ENCODE measurements at places on chromosomes 6 and 20.

DNA sequence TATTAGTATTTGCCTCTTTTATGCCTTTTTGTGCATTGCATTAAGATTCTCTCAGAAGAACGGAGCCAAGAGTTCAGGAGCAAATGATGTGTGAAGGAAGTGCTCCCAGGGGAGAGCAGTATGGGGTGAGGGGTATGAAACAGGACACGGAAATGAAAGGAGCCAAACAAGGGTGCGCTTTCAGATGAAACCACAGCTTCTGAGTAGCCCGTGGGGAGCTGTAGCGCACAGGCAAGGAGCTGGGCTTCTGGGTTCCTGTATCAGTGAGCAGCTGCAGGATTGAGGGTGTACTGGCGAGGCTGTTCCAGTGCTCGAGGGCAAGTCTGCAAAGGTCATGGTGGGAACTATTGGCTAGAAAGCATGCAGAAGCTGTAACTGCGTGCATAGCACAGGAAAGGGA is 25.4 kb downstream of the ANKEF1 start:
- DNase-seq = peak; percentile 5

GRCh38 chr6:123635144-123635543 is 1.6 kb downstream of the TRDN start:
- no peak for DNase-seq

DNA sequence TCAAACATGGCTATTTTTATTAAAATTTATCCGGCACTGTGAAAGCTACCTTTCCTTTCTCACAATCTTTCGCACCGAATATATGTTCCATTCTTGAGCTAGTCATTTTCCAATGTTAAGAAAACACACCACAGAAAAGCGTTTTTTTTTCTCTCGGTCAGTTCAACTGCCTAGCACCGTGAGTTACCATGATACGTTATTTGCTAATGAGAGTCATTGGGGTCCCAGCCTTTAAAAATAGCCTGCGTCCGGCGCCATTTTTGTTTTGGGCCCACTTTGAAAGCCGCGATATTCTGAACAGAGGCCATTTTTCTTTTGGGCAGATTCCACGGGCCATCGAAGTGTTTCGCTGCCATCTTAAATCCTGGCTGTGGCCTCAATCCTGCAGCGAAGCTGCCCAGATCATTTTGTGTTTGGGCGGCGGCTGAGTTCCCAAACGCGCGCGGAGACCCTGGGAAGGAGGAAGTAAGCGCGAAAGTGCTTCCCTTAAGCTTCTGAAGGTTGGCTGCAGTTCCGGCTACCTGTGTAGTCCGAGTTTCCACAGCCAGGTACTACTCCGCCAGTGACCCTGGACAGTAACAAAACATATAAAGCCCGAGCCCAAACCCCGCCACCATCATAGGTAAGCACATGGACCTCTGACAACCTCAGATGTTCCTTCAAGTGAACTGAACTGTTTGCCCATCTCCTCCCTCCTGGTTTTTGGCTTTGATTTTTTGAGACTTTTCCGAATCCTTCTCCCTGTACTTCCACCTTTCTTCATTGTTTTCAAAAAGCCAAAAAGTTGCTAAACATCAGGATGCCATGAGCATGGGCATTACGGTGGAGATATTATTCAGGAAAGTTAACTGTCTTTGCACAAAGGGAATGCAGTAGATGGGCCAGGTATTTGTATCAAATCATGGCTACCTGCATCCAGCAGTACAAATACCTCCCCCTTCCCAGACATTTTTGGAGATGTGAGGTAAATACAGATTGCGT is at the start of gene SLX4IP:
Gene SLX4IP (plus strand): TSS at position 474 of the 981 bp plus-strand sequence. CDS start 22,900 bp downstream, outside the sequence.
- peak; percentile 96 for DNase-seq

- DNase-seq = no peak
Measured at GRCh38 chr6:14775528-14775927, 470.3 kb upstream of the JARID2 start.

DNA sequence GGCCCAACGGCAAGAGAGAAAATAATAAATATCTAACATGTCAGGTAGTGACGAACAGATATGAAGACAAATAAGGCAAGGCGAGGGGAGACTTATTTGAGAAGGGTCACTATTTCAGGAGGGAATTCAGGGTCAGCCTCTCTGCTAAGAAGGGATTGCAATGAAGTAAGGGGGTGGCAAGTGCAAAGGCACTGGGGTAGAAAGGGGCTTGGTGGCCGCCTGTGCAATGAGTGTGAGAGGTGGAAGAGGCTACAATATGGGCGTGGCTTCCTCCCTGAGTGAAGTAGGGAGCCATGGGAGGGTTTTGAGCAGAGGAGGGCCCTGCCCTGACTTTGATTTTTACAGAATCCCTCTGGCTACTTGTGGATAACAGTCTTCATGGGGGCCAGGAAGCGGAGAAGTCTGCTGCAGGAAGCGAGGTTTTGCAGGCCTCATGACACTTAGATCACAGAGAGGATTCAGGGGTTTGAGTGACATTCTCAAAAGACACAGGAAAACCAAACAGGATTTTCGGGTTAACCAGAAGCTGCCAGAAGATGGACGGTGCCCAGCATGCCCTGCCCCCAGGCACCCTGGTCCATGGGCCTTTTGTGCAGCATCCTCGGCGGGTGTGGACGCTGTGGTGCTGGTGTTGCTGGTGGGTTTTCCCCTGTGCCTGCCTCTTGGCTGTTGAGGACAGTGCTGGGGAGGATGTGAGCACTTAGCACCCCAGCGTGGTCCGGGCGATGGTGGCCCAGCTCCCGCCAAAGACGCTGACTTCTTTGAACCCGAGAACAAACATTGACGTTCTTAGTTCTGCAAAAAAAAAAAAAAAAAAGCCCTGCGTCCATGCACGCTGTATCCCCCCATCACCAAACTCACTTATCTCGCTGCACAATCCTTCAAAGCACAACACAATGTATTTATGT is 124.2 kb upstream of the PTPN1 start:
- peak; percentile 42 for DNase-seq

DNA sequence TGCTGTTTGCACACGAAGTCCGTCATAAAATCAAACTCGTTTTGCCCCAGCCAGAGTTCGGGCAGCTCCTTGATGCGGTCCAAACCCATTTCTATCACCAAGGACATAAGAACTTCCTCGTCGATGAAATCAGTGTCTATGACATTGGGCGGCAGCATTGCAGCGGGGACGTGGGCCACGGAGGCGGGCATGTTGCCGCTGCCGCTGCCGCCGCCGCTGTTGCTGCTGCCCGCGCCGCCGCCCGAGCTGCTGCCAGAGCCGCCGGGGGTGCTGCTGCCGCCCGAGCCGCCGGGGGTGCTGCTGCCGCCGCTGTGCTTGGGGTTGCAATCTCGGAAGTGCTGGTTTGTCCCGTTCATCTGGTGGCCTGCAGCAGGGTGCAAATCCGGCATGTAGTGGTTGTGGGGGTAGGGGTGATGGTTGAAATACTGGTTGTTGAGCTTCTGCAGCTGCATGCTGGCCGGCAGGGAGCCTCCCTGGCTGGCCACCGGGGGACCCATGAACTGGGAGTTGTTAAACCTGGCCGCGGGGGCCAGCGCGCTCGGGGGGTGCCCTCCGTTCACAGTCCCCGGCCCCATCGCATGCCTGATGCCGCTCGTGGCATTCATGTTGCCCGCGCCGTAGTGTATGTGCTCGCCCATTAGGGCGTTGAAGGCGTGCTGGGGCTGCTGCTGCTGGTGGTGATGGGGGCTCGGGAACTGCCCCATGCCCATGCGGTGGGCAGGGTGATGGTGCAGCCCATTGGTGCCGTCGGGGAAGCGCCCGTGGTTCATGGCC is 1.1 kb downstream of the CITED2 start:
- DNase-seq = peak; percentile 76

DNA sequence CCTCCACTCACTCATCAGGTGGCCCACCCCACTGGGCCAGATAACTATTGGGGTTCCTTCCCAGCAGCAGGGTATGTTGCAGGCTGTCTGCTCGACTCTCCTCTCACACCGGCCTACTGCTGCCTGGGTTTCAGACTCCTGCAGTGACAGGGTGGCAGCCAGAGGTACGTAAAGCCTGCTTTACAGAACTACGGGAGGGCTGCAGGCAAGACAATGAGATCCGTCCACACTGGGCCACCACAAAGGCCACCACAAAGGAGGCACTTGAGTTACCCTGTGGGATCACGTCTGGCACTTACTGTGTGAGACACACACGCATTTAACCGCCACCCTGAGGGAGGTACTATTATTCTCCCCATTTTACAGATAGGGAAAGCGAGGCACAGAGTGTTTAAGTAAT is 78.5 kb downstream of the NFATC2 start:
- no peak for DNase-seq

- no peak for DNase-seq
Measured at GRCh38 chr6:130696806-130697205, 130.4 kb upstream of the SMLR1 start.

GRCh38 chr6:157995458-157995857 is 13.8 kb downstream of the SYNJ2 start:
- DNase-seq = no peak

DNA sequence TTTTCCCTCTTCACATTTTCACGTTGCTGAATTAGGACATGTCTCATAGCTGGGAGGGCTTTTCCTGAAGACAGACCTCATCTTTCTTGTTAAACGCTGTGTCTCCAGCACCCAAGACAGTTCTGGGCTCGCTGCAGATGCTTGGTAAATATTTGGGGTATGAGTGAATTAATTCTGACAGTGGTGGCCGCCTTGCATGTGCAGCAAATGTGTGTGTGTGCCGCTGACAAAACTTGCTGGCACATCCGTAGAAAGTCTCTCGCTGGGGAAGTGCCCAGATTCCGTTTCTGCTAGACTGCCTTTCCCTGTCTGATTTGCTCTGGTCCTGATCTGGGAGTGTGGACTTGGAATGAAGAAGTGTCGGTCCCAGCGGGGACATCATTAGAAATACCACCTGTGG is 48.2 kb upstream of the ZNFX1 start:
- DNase-seq = no peak

- no peak for DNase-seq
Measured at GRCh38 chr20:1830240-1830639, 65.0 kb upstream of the SIRPA start.

- DNase-seq = no peak
Measured at GRCh38 chr20:43863330-43863729, 51.3 kb upstream of the TOX2 start.

DNA sequence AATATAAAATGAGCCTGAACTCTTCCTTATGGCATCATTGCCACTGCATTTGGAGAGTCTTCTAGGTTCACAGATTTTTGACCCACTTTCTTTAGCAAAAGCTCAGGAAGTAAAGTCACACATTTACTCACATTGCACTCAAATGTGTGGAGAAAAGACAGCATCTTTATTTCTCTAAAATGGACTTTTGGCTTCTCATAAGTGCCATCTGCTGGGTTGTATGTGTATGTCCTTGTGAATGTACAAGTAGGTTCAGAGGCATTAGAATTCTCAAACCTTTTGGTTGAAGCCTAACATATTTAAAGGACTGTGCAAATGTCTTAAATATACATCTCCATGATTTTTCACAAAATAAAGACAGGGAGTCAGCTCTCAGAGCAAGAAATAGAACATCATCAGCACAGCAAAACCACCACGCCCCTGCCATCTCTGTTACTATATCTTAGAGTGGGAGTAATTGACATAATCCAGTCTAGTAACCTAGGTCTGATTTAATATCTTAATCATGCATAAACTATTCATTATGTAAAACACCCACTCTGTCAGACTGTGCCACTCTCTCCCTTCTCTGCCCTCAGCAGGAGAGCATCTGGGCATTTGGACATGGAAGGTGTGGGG is 42.2 kb upstream of the SPTLC3 start:
- DNase-seq = no peak

- no peak for DNase-seq
Measured at GRCh38 chr20:6699921-6700562, 67.4 kb upstream of the BMP2 start.
